Activated T-cell treated with anti-CD3 and anti-CD28 coated beads, Interleukin-2, amount 50 U/mL, for 72 hours (primary cell): ENCODE measurements at places on chromosomes 3 and 15. TPM values are rescaled to one million over a fixed set of nuclear protein-coding genes. Genes with fewer than 3 reads are reported as not detected.

The LEKR1 gene
- 1.0 TPM for total RNA-seq

DNA sequence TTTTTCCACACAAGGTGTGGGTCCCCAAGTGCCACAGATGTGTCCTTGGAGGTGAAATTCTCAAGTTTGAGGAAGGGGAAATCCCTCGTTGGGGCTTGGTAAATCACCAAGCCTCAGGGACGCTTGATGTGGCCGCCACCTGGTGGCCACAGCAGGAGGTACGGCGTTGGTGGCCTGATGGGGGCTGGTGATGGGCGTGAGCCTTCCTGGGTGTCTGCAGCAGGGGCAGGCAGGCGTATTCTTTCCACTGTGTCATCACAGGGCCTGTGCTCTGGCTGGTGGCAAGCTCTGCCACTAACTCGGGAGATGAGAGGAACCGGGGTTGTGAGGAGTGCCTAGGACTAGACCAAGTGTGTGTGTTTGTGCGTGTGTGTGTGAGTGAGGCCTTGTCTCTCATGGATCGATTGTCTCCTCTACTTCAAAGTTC is 4.2 kb downstream of the ACOX2 start:
- peak overlapping the region; percentile 52 for H3K27ac ChIP-seq
- no peaks in the 10 kb centered on the region for H3K27me3 ChIP-seq
- DNase-seq, result peak; percentile 86
- H3K4me3 ChIP-seq, result peak overlapping the region; percentile 44
- no peaks in the 10 kb centered on the region for H3K36me3 ChIP-seq
- peaks cover 23% of the 10 kb centered on the region for H3K4me1 ChIP-seq

GRCh38 chr15:81394603-81395002 is 20.6 kb upstream of the TMC3 start:
- H3K27me3 ChIP-seq, result no peaks in the 10 kb centered on the region
- no peak for DNase-seq
- no peak overlapping the region for H3K27ac ChIP-seq

DNA sequence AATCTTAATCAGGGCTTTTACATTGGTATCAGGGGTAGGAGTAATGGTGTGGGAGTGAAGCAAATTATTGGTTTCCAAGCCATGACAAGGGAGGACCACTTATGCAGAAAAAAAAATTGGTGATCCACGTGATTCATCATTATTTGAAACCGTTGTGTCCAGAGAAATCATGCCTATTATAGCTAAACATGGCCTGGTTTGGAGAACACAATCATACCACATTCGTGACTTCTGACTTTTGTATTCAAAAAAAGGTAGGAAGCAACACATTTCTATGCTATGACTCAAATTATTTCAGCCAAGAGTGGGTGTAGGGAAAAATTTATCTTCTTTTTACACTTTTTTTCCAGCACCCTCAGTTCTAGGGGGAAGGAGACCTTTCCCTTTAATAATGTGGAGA is 924.3 kb upstream of the GBE1 start:
- no peak for DNase-seq
- H3K4me3 ChIP-seq, result no peak overlapping the region
- no peaks in the 10 kb centered on the region for H3K4me1 ChIP-seq

The LCTL gene
- total RNA-seq, result not detected

The WDR93 gene
- total RNA-seq, result 0.19 TPM

- peaks cover 37% of the 10 kb centered on the region for H3K27me3 ChIP-seq
- no peaks in the 10 kb centered on the region for H3K36me3 ChIP-seq
- no peak overlapping the region for H3K4me3 ChIP-seq
These were observed 58.0 kb downstream of the HRH1 start for GRCh38 chr3:11212299-11212608.

The IGDCC3 gene
- not detected for total RNA-seq

GRCh38 chr3:52402706-52403270 is 42.1 kb downstream of the SEMA3G start:
- no peak overlapping the region for H3K4me3 ChIP-seq
- H3K4me1 ChIP-seq, result peaks cover 5% of the 10 kb centered on the region
- no peak overlapping the region for H3K27ac ChIP-seq
- peaks cover 9% of the 10 kb centered on the region for H3K36me3 ChIP-seq
- no peak for DNase-seq
- H3K27me3 ChIP-seq, result no peaks in the 10 kb centered on the region

The CDCP1 gene
- total RNA-seq, result 2.8 TPM

GRCh38 chr3:120203016-120203415 is 82.0 kb downstream of the GPR156 start:
- H3K4me1 ChIP-seq, result no peaks in the 10 kb centered on the region
- H3K27me3 ChIP-seq, result no peaks in the 10 kb centered on the region
- H3K27ac ChIP-seq, result no peak overlapping the region
- DNase-seq, result no peak
- H3K36me3 ChIP-seq, result no peaks in the 10 kb centered on the region

The RPUSD2 gene
- 12.9 TPM for total RNA-seq

The IQCF6 gene
- total RNA-seq, result not detected

DNA sequence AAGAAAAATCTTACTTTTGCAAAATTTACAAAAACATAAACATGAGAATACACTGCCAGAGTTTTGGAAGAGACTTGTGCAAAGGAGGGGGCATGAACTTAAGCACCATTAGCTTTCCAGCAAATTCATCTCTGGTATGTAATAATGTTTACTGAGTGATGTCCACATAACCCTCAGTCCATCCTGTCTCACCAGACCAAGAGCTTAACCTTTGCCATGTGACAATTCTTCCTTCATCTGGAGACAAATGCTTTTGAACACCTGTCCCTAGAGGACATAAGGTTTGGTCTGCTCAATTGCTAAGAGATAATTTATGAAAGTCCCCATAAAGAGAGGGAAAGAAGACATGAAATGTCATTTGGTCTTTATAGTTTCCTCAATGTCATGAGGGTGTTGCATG is 412.3 kb downstream of the ERC2 start:
- H3K36me3 ChIP-seq, result no peaks in the 10 kb centered on the region
- H3K27me3 ChIP-seq, result no peaks in the 10 kb centered on the region
- no peaks in the 10 kb centered on the region for H3K4me1 ChIP-seq
- H3K27ac ChIP-seq, result no peak overlapping the region

DNA sequence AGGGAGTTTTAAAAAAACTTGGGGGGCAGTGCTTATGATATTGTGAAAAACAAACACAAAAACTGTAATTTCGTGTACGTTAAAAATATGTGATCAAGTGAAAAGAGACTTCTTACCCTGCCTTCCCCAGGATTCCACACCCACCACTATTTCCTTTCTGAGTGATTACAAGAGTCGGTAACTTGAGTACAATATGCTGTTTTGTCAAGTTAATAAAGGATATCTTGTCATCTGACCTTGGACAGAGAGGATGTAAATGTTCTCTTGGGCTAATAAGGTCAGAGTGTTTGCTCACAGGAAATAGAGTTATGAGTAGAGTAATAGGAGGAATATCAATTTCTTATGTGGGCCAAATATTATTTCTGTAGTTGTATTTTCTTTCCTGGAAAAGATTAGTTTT is 68.1 kb downstream of the NOX5 start:
- H3K27me3 ChIP-seq, result peaks cover 55% of the 10 kb centered on the region
- H3K27ac ChIP-seq, result no peak overlapping the region
- peaks cover 14% of the 10 kb centered on the region for H3K4me1 ChIP-seq

DNA sequence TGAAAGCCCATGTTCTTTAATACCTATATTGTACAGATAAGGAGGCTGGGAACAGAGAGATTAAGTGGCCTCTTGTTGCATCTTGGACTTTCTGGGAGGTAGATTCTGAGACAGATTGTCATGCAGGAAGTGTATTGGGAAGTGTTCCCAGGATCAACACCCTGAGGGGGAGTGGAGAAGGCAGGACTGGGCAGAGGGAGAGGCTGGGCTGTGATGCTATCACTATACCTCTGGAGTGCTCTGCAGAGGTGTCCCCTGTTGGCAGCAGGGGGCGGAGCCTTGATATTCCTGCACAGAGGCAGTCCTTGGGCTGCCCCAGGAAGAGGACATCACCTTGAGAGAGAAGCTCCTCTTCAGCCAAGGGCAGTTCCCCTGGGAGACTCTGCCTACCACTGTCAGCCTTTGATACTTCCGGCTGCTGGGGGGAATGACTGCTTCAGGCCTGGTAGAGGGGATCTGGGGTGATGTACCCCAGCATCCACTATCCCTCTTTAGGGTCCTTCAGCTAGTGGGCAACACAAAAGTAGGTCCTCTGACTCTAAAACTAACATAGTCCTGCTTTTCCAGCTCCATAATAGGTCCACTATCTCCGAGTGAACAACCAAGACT is 97.4 kb upstream of the RNU6-1 start:
- no peak overlapping the region for H3K4me3 ChIP-seq
- H3K27me3 ChIP-seq, result peaks cover 9% of the 10 kb centered on the region
- no peaks in the 10 kb centered on the region for H3K4me1 ChIP-seq

DNA sequence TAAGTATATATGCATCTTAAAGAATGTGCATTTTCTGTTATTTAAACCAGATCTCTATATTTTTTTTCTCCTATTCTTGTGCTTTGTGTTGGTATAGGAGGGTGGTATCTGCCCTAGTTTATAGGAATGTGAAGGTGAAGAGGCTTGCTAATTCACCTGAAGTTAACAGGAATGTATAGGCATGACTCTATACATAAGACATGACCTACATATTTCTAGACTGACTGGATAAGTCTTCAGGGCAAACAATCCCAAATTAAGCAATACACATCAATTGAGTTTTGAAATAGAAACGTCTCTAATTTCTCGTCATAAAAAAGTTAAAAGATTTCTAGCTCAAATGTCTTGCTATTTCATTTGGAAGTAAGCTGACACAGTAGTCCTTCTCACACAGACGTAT is 410.0 kb downstream of the DIPK2A start:
- no peaks in the 10 kb centered on the region for H3K27me3 ChIP-seq
- H3K4me3 ChIP-seq, result no peak overlapping the region
- H3K27ac ChIP-seq, result no peak overlapping the region
- no peaks in the 10 kb centered on the region for H3K36me3 ChIP-seq
- no peaks in the 10 kb centered on the region for H3K4me1 ChIP-seq

GRCh38 chr3:82044930-82045705 is 283.7 kb upstream of the GBE1 start:
- H3K4me1 ChIP-seq, result no peaks in the 10 kb centered on the region
- DNase-seq, result no peak
- no peak overlapping the region for H3K4me3 ChIP-seq
- H3K27me3 ChIP-seq, result no peaks in the 10 kb centered on the region

DNA sequence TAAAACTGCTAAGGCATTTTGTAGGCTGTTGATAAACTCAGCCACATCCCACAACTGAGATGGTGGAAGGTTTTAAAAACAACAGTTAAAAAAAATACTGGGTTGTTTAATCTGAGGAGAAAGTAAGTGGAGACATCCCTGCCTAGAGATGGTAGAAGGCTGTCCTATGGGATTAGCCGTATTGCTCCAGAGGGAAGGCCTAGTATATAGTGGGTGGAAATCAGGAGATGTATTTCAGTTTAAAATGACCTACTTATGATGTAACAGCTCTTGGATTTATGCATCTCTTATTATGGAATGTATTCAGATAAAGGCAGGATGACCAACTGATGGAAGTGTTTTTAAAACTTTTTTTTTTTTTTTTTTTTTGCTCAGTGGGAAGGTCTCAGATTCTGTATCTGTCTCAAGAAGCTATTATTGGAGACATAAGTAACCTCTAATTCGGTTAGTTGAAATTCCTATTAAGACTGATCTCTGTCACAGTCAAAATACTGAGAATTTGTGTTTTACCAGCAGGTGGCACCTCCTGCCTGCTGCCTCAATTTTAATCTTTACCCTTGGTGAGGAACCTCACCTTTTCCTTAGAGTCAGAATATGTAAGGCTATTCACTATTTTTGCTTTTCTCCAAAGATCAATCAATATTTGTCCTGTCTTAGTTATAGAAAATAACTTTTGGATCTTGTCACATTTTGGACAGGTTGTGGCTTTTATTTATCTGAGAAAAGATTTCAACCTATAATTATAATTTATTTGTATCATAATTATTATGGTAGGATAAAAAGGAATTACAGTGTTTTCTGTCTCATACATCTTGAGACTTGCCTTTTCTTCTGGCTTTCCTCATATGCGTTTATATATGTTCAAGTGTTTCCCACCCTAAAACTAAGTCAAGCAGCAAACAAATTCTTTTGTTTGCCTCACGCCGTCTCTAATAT is 63.0 kb downstream of the VPS8 start:
- H3K36me3 ChIP-seq, result no peaks in the 10 kb centered on the region
- no peak overlapping the region for H3K27ac ChIP-seq
- H3K4me1 ChIP-seq, result peaks cover 15% of the 10 kb centered on the region
- peak; percentile 1 for DNase-seq
- no peak overlapping the region for H3K4me3 ChIP-seq
- no peaks in the 10 kb centered on the region for H3K27me3 ChIP-seq

GRCh38 chr3:149917124-149917667 is 53.5 kb downstream of the PFN2 start:
- no peaks in the 10 kb centered on the region for H3K27me3 ChIP-seq
- no peak for DNase-seq
- no peak overlapping the region for H3K27ac ChIP-seq

The SEMA6D gene
- total RNA-seq, result not detected

DNA sequence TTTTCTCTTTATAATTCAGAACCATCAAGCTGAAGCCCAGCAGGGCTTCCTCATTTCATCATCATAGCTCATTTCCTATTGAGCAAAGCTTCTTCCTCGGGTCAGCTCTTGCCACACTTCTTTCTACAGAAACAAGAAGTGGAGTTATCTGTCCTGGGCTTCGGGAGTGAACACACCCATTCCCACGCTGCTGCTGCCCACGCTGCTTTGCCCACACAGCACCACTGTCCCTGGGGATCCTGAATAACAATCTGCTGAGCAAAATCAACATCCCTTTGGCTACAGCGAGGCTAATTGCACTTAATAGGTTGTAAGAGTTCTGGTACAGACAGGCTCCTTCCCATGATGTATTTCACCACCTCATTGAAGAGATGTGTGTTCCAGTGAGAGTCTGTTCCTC is 23.7 kb downstream of the CEP19 start:
- no peaks in the 10 kb centered on the region for H3K27me3 ChIP-seq
- H3K36me3 ChIP-seq, result no peaks in the 10 kb centered on the region
- no peak for DNase-seq
- H3K4me3 ChIP-seq, result no peak overlapping the region
- H3K4me1 ChIP-seq, result peaks cover 15% of the 10 kb centered on the region

DNA sequence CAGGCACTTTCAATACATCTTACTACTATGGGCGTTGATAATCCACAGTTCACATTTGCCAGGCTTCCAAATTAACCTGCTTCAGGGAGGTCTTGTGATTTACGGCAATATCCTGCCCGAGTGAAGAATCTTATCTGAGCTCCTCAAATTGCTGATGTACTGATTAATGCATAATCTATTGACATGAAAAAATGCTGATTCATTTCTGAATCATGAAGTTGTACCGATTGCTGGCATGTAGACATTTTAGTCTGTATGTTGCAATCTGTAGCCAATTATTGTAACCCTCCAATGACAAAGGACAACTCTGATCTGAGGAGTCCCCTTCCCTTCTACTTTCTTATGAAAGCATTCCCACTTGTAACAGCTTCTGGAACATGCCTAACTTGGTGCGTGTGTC is 97.2 kb downstream of the SEC22A start:
- H3K27ac ChIP-seq, result no peak overlapping the region
- no peak overlapping the region for H3K4me3 ChIP-seq
- no peaks in the 10 kb centered on the region for H3K4me1 ChIP-seq
- H3K36me3 ChIP-seq, result no peaks in the 10 kb centered on the region
- peaks cover 8% of the 10 kb centered on the region for H3K27me3 ChIP-seq
